ENCODE measurements at places on chromosomes 2 and 18.

DNA sequence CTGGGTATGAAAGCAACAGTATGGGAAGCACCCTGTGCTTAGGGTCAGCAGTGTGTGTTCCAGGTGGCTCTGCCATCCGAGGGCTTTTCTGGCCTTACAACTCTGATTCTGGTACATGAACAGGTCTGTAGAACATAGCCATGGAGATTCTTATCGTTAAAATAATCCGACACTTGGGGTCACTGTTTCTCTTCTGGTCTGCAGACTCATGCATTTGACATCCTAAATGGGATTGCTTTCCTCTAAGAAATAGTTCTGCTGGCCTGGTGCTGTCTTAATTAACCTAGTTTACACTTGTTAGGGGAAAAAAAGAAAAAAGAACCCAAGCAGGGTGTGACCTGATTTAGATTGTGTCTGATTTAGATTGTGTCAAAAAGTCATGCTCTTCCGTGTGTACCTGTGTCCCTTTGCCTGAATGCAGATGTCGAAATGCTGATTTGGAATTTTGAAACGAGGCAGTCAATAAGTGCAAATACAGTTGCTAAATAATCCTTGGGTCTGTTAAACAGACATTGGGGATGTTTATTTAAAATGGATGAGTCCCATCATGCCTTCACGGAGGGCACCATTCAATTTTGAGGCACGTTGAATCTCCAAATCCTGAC lies 59.6 kb downstream of the TRPM8 start:
- DNase-seq, result peak; percentile 69

DNA sequence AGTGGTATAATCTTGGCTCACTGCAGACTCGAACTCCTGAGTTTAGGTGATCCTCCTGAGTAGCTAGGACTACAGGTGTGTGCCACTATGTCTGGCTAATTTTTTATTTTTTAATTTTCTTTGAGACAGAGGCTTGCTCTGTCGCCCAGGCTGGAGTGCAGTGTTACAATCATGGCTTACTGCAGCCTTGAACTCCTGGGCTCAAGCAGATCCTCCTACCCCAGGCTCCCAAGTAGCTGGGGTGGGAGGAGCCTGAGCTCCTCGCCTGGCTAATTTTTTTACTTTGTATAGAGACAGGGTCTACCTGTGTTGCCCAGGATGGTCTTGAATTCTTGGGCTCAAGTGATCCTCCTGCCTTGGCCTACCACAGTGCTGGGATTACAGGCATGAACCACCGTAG lies 62.5 kb downstream of the BABAM2 start:
- DNase-seq, result no peak

DNA sequence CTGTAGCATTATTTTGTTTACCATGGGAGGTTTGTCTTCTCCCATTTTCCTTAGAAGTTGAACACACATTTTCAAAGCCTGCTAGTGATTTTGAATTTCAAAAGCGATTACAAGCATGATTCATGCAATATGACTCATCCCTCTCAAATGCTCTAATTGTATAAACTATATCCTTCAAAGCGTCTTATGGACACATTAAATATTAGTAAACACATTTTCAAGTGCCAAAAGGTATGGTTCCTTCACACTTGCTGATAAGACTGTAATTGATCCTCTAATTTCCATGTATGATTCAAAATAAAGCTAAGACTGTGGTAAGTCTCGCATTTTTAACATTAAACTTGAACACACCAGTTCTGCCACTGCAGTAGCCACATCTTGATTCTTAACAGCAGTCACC lies 512.9 kb downstream of the LRRTM4 start:
- no peak for DNase-seq

DNA sequence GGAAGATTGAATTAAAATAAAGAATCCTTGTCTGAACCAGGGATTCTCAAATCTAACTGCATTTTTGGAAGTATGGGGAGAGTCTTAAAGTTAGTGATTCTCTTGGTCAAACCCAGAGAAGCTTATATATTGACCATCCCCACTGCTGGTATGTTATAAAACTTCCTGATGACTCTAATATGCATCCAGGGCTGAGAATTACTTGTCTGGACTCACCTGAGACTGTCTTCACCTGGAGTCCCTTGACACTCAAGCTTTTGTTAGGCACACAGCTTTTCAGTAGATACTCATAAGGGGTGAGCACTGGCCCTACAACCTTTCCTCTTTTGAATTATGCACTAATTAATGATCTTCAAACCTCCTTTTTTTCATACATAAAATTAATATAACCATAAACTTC lies 149.6 kb upstream of the GULP1 start:
- no peak for DNase-seq

GRCh38 chr2:98170076-98170475 lies 83.1 kb downstream of the VWA3B start:
- no peak for DNase-seq

GRCh38 chr2:134218930-134219658 lies 34.8 kb upstream of the MGAT5 start:
- DNase-seq, result peak; percentile 41

DNA sequence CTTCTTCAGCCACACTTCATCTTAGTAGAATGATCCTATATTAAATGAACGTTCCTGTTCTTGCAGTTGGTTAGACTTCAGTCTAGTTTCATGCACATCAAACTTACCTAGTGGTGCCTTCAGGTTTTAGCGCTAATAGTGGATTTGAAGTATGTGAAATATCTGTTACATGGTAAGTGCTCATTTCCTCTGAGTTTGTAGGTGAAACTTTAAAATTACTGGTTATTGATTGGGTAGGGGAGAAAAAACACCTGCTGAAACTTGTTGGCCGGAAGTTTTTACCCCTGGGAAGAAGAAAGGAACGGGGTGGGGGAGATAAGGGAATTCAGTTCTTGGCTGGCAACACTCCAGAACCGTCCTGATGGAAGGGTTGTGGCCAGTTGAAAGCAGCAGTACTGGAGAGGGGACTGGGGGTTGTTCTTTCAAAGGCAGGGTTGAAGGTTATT lies 112.8 kb downstream of the SPTBN1 start:
- DNase-seq, result peak; percentile 21
